Cardiac muscle cell (in vitro differentiated cells and primary cell): ENCODE measurements at places on chromosomes 5 and 9.

- peak; percentile 33 for DNase-seq
Observed at GRCh38 chr9:129402371-129402739, 218.5 kb downstream of the C9orf50 start.

DNA sequence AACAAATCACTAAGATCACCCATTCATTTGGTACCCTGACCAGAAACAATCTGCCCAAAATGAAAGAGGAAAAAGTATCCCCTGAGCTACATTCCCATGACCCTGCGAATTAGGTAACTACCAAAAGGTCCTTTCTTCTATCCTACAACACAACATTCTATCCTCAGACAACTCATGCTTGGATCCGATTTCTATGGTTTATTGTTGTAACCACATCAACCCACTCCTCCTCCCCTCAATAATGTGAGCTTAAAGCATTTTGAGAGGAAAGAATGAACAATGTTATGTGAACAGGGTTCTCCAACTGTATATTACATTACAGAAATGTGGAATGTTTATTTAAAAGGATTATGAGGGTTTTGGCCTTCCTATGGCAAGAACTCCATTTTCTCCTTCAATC lies 4.0 kb downstream of the SLC35D2 start:
- no peak for DNase-seq

GRCh38 chr9:136014147-136014923 lies 53.2 kb upstream of the UBAC1 start:
- no peak for DNase-seq

- DNase-seq, result peak; percentile 70
Observed at GRCh38 chr5:64789457-64789856, 20.7 kb downstream of the CWC27 start.

- DNase-seq, result peak; percentile 100
Observed at GRCh38 chr9:79571309-79572031, at the start of gene TLE4. TLE4 (plus strand) TSS chr9:79571965; CDS start chr9:79572791, 826 bp downstream.

DNA sequence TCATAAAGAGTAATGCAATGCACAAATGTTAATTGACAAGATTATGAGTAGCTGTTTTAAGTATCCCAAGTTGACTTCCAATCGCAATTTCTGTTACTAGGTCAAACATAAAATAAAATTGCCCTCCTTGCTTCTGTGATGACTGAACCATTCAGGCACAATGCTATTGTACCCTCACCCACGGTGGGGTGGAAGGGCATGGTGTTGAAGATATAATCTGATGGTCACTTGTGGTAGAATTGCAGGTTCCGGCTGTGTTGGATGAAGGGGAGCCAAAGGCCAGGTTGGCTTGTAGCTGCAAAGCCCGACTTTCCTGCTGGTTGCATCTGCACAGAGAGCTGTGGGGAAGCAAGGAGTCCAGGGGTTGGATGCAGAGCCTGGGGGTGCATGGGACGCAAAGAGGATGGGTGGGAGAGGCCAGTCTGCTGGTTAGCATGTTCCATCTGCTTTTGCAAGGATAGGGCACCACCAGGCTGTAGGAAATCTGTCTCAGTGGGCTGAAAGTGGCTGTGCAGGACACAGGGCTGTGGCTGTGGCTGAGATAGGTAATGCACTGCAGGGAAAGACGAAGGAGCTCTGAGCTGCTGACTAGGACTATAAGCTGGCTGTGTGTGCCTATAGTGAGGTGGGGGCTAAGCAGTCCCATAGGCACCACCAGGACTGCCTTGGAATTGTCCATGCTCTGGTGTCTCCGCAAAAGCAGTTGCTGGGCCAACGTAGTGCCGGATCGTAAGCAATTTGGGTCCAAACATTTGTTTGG lies 31.5 kb upstream of the PUM3 start:
- no peak for DNase-seq

- DNase-seq, result no peak
Observed at GRCh38 chr5:157539503-157540022, 36.0 kb downstream of the ADAM19 start.

GRCh38 chr5:54851449-54851848 lies 133.9 kb downstream of the ESM1 start:
- DNase-seq, result no peak

DNA sequence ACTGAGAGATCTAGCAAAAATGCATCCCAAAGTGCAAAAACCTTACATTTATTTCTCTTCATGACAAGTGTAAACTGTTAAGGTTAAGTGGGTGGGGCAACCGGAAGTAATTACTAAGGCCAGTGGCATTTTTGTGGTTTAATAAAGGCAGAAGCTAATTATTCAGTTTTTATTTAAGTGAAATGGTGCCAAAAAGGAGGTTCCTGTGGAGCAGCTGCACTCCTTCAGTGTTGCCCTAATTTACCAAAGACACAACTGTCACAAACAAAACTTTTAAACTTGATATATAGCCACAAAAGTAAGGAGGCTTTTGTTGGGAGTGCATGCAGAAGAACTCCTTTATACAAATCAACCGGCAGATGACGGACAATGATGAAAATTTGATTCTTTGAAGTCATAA lies 81.6 kb downstream of the NDUFS4 start:
- peak; percentile 45 for DNase-seq

GRCh38 chr5:142197098-142197497 lies 88.5 kb downstream of the NDFIP1 start:
- DNase-seq, result peak; percentile 24

GRCh38 chr9:136570916-136571315 lies 25.1 kb upstream of the NOTCH1 start:
- DNase-seq, result no peak

- no peak for DNase-seq
Observed at GRCh38 chr9:31185831-31186230, 1198.6 kb upstream of the ACO1 start.

DNA sequence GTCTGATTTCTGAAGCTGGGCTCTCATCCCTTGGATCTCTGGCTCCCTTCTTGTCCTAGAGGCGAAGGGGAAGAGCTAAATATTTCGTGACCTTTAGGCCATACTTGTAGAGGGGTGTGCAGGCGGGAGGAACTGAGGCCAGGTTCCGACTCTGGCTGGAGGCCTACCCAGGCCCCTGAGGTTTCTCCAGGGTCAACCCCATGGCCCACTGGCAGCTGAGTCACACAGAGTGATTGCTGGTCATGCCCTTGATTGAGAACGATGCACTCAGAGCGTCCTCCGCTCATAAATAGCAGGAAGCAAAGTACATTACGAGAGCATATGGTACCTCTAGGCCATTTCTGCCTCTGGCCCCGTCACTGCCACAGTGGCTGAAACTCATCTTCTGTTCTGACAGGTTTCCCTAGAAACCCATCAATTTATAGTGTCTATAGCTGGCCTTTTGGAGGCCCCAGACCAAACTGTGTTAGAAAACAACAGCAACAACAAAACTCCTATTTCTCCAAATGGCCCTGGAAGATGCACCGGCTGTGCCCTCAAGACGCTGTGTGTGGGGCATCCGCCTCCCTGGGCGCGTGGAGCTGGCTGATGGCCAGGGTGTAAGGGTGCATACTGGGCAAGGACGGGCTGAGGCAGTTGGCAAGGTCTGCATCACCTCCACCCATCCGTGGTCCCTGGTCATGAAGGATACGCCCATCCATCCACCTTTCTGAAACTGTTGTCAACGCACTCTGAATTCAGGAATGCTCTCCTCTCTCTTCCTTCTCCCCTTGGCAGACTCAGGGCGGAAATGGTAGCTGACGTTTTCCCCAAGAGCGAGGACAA lies 32.9 kb upstream of the FCN1 start:
- DNase-seq, result no peak

DNA sequence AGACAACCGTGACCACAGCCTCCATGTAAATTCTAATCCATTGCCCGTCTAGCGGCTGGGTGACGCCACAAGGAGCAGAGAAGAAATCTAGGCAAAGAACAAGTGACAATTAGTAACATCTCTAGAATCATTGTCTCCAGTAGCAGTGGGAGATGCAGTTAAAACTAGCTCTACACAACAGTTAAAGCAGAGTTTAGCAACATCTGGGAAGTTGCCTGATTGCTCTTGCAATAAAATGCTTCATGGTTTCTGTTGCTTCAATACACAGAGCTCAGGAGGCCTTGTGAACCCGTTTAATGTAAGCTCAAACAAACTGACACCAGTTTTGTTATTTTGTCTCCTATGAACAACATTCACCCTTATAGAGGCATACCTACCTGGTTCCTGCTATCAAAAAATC lies 369.8 kb upstream of the PDE4D start:
- DNase-seq, result no peak

DNA sequence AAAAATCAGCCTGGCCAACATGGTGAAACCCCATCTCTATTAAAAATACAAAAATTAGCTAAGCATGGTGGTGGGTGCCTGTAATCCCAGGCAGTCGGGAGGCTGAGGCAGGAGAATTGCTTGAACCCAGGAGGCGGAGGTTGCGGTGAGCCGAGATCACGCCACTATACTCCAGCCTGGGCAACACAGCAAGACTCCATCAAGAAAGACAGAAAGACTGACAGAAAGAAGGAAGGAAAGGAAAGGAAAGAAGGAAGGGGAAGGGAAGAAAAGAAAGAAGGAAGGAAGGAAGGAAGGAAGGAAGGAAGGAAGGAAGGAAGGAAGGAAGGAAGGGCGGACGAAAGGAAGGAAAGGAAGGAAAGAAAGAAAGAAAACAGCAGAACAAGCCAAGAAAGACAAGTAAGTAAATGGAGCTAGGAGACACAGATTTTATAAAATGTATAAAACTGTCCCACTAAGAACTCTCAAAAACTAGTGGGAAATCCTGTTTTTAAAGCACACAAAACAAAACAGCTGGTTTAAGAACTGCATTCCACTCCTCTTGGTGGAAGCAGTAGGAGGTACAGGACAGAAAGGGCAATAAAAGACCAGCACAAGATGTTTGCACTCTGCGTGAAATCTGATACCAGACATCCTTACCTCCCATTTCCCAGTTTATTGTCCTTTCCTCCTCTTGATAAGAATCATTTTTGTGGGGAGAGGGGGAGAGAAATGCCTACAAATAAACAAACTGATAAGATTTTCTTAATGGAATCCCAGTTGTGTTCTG lies 46.7 kb downstream of the MYO10 start:
- DNase-seq, result no peak

DNA sequence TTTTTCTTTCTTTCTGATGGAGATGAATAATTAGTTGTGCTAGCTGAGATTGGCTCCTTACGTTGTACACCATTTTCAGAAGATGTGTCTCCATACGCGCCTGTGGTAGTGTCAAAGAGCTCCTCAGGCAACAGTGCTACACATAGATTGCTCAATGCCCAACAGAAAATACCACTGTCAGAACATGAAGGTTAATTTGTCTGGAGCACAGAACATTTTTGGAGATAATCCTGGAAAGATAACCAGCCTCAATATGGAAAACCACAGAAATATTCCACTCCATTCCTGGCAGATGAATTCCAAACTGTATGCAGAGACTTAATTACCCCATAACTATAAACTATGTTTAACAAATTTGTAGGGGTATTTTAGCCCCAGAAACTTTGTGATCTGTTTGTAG lies 233.6 kb downstream of the MARCHF11 start:
- peak; percentile 78 for DNase-seq

GRCh38 chr5:150544611-150545219 lies 36.8 kb downstream of the NDST1 start:
- DNase-seq, result peak; percentile 69

GRCh38 chr5:179288809-179289185 lies 56.5 kb downstream of the ADAMTS2 start:
- DNase-seq, result no peak

DNA sequence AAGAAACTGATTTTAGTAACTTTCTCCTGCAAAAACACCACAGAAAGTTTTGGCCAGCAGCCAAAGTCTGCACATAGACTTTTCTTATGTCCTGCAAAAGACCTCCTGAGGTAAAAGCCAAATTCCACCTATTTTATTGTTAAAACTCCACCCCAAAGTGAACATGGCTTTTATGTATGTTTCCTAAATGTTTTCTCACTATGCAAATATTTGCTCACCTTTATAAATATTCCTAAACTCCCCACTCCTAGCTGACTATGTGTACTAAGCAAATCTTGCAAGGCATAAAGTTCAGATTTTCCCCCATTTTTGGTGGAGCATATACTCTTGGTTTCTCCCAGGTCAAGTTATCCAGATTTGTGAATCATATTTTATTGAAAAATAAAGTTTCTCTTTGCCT lies 446.2 kb downstream of the DNAH5 start:
- no peak for DNase-seq

DNA sequence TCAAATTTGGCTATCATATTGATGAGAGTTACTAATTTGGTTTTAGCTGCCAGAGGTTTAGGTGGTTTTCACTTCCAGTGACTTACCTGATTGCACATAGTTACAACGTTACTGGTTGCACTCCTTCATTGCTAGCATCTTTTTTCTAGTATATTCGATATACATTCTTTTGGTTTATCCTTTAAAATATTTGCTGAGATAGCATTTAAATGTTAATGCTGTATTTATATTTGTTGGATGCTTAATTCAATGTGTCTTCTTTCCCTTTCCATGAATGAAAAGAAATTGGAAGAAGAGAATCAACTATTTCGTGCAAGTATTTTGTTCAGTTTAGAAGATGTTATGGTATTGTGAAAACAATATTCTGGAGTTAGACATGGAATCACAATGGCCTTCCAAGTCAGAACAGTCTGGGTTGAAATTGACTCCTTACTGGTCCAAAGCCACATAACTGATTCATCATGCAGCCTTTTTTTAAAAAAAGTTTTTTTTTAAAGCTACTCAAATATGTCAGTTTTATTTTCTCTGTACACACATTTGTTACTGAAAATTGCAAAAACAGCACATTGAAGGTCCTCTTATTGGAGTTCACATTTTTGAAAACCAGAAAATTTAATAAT lies 2.2 kb downstream of the SPIN1 start:
- DNase-seq, result no peak

GRCh38 chr9:97866300-97866699 lies 13.3 kb downstream of the FOXE1 start:
- no peak for DNase-seq

GRCh38 chr5:53200306-53200705 lies 90.7 kb upstream of the MOCS2 start:
- DNase-seq, result no peak

DNA sequence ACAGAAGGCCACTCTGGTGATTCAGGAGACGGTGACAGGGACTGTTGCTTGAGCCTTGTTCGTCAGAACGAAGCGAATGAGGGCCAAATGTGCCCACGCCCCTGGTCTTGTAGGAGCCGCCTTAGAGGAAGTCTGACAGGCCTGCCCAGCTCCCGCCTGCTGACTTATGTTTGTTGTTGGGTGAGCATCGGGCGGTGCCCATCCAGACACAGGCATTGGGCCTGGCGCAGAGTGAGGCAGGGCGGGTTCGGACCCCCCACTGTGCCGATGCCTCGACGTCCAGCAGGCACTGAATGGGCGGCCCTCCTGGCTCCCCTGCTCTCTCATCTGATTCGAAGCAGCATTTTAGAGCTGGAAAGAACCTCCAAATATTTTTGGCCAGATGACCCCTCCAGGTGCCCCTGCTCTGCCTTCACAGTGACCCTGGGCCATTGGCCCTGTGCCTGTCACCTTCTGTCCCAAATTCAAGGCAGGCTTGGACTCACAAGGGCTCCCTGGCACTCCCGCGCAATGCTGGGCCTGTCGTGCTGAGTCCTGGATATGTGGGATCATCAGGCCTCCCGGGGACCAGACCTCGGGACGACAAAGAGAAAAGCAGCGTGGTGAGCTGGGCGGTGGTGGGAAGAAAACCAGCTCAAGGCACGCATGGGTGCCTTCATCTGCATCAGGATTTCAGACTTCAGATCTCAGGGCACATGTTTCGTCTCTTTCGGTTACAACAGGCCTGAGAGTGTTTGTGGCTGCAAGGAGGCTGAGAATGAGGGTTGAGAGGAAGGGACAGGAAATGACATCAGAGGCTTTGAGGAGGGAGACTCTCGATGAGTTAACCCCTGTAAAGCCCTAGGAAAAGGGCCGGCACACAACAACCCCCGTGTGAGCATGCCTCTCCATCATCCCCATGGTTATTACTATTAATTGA lies 37.1 kb upstream of the OLFM1 start:
- DNase-seq, result no peak
